Naive B cell (primary cell): ENCODE measurements at places on chromosomes 2 and 18.

- no peak for DNase-seq
Measured at GRCh38 chr18:22816266-22817176, 116.6 kb upstream of the RBBP8 start.

- DNase-seq = no peak
Measured at GRCh38 chr2:158305501-158305900, 151.1 kb downstream of the CCDC148 start.

GRCh38 chr2:25341011-25341727, 556 bp downstream of the DNMT3A start:
- DNase-seq = no peak

GRCh38 chr2:206273905-206274304, 558 bp upstream of the ZDBF2 start:
- no peak for DNase-seq

- no peak for DNase-seq
Measured at GRCh38 chr2:98137196-98137595, 50.2 kb downstream of the VWA3B start.

DNA sequence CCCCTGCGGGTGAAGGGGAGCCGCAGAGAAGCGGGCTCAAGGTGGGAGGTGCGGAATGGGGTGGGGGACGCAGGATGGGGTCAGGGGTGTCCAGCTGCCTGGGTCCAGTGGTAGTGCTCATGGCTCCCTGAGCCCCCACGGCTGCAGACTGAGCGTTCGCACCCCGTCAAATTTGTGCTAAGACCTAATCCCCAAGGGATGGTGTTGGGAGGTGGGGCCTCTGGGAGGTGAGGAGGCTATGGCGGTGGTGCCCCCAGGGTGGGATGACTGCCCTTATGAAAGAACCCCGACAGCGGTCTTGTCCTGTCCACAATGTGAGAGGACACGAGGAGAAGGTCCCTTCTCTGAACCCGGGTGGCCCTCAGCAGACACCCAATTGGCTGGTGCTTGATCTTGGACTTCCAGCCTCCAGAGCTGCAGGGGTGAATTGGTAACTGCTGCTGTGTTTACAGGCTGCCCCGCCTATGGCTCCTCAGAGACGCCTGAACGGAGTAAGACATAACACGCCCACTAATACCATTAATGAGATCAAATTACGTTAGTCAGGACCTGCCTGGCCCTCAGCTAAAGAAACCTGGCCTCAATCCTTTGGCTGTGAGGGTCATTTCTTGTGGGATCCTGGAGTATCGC, 42.6 kb downstream of the PXDN start:
- DNase-seq = no peak

DNA sequence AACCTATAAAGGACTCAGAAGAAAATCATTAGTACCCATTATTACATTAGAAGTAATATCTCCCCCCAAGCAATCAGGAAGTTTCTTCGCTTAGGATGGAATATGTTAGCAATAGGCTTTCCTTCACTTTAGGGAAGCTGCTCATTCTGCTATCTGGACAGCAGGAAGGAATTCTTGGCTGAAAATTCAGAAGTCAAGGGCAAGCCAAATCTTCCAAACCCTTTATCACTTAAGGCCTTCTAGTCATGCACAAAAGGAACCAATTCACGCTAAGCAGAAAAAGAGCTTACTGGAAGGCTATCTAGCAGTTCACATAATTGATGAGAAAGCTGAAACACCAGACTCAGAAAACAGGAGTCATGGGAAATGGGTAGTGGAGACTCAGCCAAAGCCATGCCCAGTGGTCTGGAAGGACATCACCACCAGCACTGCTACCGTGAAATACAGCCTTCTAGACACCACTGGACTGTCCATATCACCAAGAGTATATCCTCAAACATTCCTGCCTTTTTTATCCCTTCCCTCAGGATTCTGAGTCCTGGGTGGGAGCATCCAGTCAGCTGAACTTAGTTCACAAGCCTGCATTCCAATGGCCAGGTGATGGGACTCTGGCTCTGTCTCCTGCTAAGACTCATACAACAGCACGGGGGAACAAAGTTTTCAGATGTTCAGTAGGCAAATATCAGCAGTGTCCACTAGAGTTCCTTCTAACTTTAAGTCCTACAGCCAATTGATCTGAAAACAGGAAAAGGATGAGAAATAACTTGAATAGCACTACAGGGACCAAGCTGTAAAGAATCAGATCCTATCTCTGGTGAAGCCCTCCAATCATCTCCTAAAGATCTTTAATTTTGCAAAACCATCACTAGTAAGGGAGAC, 14.8 kb upstream of the ADAM17 start:
- no peak for DNase-seq

DNA sequence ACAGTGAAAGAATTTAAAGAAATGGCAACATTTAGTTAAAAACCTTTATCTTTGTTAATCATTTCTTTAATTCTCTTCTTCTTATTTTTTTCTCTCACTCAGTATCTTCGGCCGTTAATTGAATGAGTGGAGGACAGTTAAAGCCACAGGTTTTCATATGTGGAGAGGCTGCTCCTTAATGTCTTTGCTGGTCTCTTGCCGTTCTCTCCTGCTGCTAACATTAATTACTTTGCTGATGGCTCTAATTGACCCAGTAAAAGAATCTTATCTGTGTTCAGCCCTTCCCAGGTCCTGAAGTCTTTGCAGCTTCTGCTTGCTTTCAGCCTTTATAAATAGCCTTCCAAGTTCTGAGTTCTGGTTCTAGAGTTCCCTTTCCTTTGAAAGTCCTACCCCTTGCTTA, 77.1 kb downstream of the ADAM23 start:
- no peak for DNase-seq
